ENCODE measurements at places on chromosomes 2 and 18.
A peak's percentile ranks its signal among the peaks of the same experiment; 100 is the strongest.

GRCh38 chr18:54916507-54916906 lies 42.8 kb downstream of the CCDC68 start:
- DNase-seq, result no peak

GRCh38 chr2:133453032-133453431 lies 115.2 kb downstream of the NCKAP5 start:
- DNase-seq, result no peak

DNA sequence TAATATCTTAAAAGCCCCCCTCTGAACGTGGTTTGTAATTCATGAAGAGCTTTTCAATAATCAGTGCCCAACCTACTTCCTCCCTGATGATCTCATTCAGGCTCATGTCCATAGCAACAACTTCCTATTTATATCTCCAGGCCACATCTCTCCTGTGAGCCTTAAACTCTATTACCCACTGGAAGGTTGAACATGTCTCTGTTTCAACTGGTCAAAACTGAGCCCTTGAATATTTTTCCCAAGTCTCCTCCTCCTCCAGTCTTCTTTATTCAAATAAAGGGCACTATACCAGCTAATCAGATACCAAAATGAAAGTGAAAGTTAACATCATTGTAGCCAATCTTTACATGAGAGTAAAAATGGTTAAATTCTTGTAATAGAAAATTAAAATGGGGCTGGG lies 63.7 kb upstream of the ITGA4 start:
- peak; percentile 66 for DNase-seq

DNA sequence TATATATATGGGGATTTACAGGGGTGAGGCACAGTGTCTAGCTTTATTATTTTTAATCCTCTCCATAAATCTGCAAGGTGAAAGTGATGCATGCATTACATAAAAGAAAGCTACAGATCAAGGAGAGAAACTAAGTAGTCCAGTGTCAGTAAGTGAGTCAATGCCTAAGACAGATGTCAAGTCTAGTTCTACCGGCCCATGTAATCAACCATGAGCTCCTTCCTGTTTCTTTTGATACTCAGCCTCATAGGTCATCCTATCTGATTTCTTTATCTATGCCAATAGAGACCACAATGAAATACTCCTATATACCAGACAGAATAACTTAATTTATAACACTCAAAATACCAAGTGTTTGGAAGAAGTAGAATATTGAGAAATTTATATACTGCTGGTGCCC lies 20.2 kb upstream of the GYPC start:
- DNase-seq, result no peak

- no peak for DNase-seq
Measured at GRCh38 chr2:46568212-46569009, 89.0 kb downstream of the TMEM247 start.

- no peak for DNase-seq
Measured at GRCh38 chr2:231523451-231524285, 6.6 kb downstream of the NMUR1 start.

DNA sequence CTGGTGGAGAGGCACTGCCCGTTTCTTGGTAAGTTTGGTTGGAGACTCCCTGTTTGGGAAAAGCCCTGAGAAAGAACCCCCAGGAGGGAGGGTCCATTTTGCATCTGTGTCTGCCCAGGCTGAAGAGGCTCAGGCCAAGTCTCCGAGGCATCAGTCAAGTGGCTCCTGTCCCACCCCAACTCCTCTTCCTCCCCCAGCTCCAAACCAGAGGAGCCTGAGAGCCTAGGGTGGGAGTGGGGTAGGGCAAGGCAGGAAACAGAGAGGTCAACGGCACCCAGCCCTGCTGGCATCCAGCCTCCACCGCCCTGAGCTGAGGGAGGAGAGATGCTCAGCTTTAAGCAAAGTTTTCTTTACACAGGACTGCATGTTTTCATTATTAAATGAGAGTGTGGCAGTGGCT lies 38.2 kb downstream of the CYP27C1 start:
- no peak for DNase-seq

DNA sequence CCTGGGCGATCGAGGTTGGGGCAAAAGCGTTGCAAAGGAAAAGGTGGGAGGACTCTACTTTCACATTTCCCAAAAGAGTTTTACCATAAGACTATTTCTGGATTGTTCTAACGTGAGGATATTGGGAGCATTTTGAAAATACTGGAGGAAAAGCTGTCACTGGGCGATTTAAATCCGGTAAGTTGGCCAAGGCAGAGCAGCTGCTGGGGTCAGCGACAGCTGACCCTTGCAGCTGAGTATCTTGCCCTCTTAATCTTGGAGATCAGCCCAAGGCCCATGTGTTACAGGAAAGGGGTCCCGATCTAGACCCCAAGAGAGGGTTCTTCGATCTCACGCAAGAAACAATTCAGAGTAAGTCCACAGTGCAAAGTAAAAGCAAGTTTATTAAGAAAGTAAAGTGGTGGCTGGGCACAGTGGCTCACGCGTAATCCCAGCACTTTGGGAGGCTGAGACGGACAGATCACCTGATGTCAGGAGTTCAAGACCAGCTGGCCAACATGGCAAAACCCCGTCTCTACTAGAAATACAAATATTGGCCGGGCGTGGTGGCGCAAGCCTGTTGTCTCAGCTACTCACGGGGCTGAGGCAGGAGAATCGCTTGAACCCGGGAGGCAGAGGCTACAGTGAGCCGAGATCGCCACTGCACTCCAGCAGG lies 964 bp upstream of the ST3GAL5 start:
- DNase-seq, result no peak

GRCh38 chr2:118611691-118612090 lies 235.8 kb downstream of the EN1 start:
- DNase-seq, result no peak

DNA sequence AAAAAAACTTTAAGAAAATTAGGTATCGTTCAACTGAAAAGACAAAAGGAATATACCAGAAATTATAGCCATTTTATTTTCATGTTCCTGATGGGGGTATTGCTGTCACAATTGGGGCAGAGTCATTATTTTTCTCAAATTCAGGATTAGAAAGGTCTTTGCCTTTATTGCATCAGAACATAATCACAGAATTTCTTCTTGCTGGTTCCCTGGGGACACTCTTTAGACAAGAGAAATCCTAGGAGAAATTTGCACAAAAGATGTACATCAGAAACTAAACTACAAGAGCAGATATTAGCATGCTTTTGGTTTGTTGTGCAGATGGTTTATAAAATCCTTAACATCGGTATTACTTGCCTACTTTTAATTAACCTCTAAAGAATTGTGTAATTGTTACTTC lies 103.2 kb downstream of the NCOA1 start:
- no peak for DNase-seq

DNA sequence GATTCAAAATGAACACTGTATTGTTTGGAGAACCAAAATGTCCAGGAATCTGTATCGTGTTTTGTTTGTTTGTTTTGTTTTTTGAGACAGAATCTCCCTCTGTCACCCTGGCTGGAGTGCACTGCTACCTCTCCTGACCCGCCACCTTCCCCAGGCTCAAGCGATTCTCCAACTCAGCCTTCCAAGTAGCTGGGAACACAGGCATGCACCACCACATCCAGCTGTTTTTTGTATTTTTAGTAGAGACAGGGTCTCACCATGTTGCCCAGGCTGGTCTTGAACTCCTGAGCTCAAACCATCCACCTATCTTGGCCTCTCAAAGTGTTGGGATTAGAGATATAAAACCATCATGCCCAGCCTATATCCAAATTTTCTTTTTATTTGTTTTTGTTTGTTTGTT lies 74.6 kb downstream of the KYNU start:
- no peak for DNase-seq
